NCI-H345 (cell line): ENCODE measurements at places on chromosomes 1 and 21.

- DNase-seq: no peak
These were observed 5.5 kb upstream of the SYNJ1 start for GRCh38 chr21:32733356-32733755.

DNA sequence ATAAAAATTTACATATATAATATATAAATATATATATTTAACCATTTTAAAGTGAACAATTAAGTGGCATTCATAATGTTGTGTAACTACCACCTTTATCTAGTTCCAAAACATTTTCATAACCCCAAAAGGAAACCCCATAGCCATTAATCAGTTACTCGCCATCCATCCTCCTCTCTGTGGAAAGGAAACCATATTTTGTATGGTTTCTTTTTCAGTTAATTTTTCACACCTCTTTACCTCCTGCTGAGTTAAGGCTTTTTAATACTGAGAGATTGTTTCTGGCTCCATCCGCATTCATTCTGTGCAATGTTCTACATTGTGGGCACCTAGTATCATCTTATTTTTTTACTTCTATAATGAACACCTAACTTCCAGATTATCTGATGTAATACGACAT, 512.1 kb downstream of the LMO4 start:
- DNase-seq: no peak

DNA sequence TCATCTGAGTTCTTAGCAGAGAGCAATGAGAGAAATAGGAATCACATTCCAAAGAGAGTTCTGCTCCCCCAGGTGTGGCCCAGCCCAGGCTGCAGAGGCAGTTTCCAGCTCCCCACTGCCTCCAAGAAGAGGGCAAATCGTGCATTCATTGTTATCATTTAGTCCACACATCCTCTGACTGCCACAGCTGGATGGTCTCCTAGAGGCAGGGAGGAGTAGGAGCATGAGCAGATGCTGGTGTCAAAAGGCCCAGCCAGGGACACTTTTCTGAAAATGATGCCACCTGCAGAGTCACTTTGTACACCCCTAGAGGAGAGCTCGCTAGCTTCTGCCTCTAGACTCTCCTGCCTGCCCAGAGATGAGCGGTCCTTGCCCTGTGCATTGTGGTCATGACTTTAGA, 33.6 kb upstream of the GNPAT start:
- DNase-seq: no peak

DNA sequence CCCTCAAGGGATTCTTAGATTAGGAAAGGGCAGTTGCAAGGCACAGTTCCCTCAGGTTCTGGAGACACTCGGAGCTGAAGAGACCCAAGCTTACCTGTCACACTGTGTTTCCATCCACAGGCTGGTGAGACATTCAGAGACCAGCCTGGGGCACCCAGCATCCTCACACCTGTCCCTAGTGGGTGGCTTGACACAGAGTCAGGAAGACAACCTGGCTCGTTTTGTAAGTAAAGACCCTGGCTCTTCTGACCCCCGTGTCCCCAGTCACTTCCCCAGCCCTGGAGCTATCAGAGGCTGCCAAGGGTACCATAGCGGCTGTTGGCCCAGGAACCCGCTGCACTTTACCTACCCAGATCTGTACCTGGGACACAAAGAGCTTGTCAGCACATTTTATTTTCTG, 409.8 kb downstream of the MATN1 start:
- DNase-seq: no peak
